ENCODE measurements at places on chromosomes 5 and 9.

DNA sequence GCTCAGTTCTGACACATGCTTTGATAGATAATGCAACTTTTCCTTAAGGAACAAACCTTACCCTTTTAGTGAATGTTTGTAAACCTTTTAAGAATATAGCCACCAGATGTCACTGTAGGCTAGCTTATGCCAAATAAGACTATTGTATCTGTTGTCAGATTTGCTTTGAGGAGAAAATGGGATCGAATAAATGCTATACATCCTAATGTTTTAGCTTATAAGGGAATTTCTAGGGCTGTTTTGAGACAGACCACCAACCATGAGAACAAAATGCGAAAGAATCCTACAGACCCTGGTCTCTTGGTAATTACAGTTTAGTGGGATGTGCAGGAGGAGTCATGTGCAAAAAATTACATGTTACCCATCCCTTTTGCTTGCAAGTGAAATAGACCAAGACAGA, 127.6 kb upstream of the NMUR2 start:
- no peak for DNase-seq

DNA sequence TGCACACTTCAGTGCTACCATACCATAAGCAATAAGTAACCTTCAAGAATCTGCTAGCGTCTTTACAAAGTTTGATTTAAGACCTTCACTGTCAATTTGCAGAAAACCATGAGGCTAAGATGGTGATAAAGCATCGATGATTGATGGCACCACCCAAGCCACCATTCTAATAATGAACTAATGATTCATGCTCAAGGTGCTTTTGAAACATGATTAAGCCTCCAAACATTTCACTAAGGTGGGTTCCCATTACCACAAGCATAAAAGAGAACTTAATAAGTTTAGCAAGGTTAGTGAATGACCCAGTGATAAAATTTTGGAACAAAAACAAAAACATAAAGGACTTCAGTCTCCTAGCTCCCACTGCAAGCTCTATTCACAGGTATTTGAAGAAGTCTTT, 214.7 kb downstream of the FBXL17 start:
- no peak for DNase-seq

- no peak for DNase-seq
These were observed 2.4 kb upstream of the PITX1 start for GRCh38 chr5:135036405-135036804.

GRCh38 chr5:91409304-91409703, 26.2 kb upstream of the ARRDC3 start:
- DNase-seq, result no peak

DNA sequence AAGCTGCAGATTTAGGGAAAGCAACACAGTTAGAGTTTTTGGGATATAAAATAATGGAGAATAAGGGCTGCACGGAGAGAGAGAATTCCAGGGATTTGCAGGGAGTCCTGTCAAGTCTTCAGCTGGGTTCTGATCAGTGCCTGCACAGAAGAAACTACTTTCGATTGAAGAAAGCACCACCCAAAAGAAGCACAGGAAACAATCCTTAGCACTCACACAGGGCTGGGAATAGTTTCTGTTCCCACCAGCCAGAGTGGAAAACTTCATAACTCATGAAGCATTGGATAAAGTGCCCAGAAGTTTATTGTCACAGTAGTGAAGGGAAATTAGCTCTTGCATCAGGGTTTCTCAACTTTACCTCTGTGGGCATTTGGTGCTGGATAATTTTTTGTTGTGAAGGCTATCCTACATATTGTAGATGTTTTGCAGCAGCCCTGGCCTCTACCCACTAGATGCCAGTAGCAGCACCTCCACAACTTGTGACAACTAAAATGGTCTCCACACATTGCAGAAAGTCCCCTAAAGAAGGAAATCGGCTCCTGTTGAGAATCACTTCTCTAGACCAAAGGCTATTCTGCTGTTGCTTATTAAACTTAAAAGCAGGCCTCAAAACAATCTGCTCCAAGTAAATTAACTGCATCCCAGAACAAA, 71.0 kb upstream of the FAM120A start:
- DNase-seq, result no peak

- no peak for DNase-seq
These were observed 98.7 kb upstream of the MPDZ start for GRCh38 chr9:13378154-13378553.

Measured in SIG-M5 (cell line).